Urinary bladder (tissue), 4 donors: ENCODE measurements at places on chromosomes 5 and 9.

DNA sequence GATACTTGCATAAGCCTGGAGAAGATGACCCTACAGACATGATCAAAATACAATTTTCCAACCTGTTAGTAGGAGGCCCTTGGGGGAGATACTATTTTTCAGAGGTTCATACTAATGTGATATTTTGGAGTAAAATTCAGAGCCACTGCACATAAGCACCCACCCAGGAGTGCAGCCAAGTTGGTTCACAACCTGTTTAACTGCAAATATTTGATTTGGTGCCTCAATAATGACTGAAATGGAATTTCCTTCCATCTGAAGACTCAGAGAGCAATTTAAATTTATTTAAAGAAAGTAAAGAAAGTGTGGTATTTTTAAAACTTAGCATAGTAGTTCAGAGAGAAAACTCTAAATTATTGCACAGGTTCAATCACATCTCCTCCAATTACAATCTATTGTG lies 77.5 kb upstream of the FBN2 start:
- no peak for DNase-seq

- no peak for DNase-seq
Measured at GRCh38 chr5:149439899-149440542, 60.9 kb upstream of the IL17B start.

DNA sequence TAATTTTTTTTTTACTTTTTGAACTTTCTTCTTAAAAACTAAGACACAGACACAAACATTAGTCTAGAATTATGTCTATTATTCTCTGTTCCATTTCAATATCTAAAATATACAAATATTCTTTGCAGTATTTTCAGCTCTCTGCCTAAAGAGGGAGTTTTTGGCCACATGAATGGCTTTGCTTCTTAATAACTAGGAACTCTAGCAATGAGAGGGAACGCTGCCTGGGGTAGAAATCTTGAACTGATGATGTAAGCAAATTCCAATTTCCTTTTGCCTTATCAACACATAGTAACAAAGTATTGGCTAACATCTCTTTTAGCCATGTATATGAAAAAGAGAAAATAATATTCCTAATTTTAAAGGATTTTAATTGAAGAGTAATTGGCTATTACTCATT lies 51.9 kb downstream of the SLC25A46 start:
- DNase-seq: no peak

GRCh38 chr5:137282216-137282615 lies 216.9 kb downstream of the SPOCK1 start:
- no peak for DNase-seq

GRCh38 chr5:110580625-110581024 lies 145.8 kb downstream of the TMEM232 start:
- DNase-seq: no peak

GRCh38 chr9:112852741-112853504 lies 37.8 kb downstream of the SLC46A2 start:
- DNase-seq: no peak

GRCh38 chr5:137901011-137901817 lies 12.0 kb downstream of the PKD2L2 start:
- DNase-seq: no peak

DNA sequence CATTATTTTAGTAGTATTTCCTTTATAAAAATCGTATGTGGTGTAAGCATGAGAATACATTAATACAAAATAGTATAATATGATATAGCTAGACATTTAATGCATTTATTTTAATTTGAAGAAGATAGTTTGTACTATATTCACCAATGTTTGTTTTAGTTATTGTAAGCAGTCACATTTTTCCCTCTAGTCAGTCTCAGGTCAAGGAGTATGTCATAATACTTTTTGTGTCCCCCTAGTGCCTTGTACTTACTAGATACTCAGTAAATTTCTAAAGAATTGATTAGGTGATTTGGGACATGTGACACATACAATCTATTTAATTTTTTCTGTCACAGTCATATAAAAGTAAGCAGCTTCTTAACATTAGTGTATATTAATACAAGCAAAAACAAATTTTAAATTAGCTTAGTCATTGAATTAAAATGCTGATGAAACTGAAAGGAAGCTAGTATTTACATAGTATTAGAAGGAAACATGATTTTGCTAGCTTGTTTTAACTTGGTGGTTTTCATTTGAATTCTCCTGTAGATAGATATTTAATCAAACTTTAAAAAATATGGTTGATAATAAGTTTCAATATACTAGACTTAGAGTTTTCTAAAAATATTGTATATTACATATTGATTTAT lies 242.2 kb downstream of the FER start:
- DNase-seq: no peak

DNA sequence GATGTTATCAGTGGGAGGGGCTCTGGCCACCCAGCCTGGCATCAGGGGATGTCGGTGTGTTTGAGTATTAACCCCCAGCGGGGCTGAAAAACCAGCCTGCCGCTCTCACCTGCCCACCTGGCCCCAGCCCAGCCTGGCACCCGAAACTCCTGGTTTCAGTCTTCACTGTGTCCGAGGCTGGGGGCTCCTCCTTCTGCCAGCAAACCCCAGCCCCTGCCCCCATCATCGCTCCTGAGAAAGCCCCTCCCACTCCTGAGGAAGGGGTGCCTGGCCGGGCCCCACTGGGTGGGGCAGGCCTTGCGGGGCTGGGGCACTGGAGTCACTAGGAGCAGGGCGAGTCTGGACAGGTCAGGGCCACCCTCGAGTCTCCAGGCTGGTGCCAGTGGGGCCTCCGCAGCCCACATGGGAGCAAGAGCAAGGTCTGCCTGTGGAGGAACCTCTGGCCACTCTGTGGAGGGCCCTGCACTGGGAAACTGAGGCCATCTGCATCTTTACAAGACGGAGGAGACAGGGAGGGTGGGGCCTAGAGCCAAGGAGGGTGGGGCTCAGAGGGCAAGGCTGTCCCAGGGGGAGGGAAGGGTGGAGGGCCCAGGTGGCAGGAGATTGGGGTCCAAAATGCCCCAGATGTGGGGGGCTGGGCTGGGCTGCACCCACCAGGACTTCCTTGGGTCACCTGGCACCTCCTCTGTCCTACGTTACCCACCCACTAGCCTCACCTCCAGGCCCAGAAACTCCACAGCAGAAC lies 51.5 kb upstream of the NOTCH1 start:
- DNase-seq: no peak

GRCh38 chr9:90964101-90965020 lies 162.7 kb downstream of the SYK start:
- no peak for DNase-seq

DNA sequence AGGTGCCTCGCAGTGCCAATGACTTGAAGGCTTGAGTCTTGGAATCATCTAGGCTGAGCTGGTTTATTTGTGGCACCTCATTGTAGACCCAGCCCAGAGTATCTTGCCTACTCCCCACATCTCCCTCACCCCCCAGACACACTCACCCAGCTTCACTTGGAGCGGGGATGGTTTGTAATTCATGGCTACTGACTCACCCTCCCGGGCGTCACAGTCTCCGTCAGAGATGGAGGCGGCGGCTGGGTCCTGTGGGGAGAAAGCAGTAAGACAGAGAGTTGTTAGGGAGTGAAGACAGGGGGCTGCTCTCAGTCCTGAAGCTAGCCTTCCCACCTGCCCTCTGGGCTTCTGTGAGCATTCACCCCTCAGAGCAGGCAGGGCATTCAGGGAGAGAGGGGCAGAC lies 29.0 kb upstream of the MYORG start:
- DNase-seq: no peak

DNA sequence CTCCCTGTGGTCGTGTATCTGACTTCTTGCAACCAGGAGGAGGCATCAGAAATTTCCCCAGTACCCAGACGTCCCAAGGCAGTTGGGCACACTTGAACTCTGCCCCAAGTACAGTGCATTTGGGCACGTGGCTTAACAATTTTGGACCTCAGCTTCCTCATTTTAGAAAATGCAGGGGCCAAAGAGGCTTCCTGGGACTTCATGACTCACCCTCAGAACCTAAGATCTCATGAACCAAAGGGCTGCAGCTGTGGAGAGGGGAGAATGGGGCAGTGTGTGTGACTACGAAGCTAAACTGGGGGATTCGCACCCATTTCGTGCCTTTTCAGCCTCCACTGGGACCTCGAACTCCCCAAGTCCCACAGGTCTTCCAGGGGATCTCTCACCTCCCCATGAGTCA lies 59.2 kb downstream of the SYK start:
- no peak for DNase-seq

DNA sequence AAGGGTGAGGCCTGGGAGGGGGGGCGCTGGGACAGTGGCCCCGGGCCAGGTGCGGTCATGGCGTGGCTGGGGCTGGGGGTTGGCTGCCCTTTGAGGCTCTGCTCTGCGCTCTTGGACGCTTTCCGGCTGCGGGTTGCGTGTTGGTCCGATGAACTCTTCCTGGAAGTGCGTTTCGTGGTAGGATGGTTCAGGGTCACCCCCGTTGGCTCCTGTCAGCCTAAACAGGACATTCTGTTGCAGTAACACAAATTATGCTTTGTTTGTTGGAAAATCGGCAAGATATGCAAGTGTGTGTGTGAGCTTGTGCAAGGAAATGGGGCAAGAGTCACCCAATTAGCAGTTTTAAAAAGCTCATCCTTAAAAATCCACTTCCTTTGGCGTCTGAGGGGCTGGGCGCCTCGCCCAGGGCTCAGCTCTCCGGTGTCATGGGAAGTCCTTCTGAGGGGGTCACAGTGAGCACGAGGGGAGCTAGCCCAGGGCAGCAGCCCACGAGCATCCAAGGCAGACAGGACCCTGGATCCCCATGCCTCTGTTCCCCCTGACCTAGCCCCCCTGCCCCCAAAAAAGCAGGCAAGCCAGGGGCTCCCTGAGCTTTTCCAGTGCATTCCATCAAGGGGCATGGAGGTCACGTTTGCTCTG lies 22.2 kb upstream of the RNU6ATAC start:
- no peak for DNase-seq

- no peak for DNase-seq
Measured at GRCh38 chr9:109314011-109314531, 6.8 kb downstream of the EPB41L4B start.

GRCh38 chr9:134182554-134183085 lies 18.3 kb upstream of the RNU6ATAC start:
- DNase-seq: no peak

DNA sequence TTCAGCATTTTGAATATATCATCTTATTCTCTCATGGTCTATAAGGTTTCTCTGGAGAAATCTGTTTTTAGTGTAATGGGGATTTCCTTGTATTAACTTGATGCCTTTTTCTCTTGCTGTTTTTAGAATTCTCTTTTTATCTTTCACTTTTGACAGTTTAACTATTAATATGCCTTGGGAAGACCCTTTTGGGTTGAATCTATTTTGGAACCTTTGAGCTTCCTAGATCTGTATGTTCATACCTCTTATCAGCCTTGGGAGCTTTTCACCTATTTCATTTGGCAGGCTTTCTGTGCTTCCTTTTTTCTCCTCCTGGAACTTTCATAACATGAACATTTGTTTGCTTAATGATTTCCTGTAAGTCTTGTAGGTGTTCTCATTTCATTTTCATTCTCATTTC lies 22.2 kb downstream of the RCL1 start:
- DNase-seq: no peak

- no peak for DNase-seq
Measured at GRCh38 chr5:80077051-80077714, 42.0 kb downstream of the THBS4 start.

DNA sequence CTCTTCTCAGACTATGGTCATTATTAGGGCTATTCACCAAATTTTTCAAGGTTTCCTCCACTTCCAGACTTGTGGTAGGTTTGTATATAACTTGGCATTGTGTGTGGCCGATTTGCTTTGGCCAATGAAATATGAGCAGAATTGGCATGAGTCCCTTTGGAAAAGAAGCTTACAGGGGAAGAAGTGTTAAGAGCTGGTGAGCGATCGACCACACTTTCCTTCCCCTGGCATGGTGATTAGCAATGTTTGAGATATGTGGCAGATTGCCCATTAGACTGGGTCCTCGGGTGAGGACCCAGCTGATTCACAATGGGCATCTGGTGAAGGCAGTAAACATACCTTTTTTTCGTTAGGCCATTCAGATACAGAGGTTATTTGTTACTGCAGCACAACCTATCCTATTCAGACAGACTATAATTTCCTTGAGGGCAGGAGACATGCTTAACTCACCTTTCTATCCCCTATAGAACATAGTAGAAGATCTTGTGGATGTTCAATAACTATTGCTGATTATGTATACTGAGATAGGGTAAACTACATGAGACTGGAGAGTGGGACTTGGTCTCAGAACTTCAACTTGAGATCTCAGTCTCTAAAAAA lies 62.8 kb upstream of the KLF9 start:
- DNase-seq: no peak

DNA sequence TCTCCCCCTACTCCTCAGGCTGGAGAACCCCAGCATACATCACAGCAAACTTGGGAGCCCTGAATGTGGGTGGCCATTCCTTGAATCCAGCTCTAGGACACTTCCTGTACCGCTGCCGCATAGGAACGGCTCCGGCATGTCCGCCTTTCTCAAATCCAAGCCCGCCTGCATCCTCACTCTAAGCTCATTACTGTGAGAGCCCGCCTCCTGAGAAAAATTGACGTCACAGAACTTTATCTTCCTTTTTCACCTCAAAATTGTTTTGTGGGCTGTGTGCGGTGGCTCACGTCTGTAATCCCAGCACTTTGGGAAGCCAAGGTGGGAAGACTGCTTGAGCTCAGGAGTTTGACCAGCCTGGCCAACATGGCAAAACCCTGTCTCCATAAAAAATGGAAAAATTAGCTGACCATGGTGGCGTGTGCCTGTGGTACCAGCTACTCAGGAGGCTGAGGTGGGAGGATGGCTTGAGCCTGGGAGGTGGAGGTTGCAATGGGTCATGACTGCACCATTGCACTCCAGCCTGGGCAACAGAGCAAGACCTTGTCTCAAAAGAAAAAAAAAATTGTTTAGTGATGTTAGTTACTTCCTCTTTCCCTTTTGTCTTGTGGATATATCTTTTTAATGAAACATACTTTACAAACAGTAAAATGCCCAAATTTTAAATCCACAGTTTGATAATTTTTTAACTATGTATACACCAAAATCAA lies 22.8 kb downstream of the RNF44 start:
- DNase-seq: no peak

DNA sequence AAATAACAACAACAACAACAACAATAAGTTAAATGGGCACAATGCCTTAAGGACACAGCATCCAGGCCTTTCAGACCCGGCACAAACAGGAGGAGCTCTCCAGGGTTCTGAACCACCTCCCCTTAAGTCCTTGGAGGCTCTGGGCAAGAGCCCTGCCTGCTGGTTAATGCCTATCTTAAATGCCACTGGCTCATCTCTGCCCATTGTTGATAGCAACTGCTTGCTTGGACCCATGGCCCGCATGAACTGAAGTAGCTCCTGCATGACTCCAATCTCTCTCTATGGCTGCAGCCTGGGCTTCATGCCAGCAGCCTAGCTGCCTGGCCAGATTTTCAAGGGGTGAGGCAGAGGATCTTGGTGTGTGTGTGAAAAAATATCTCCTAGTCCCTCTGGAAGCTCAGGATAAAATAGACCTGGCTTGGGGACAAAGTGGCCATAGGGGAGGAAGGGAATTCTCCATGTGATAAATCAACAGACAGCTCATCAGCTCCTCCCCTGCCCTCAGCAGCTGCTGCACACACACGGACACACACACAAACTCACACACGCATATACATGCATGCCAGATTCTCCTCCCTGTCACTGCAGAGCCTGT lies 27.4 kb downstream of the FAM219A start:
- peak; percentile 52 for DNase-seq

GRCh38 chr5:142831009-142831383 lies 60.8 kb downstream of the ARHGAP26 start:
- no peak for DNase-seq

- no peak for DNase-seq
Measured at GRCh38 chr5:111782216-111782615, 25.2 kb upstream of the NREP start.

GRCh38 chr9:91781116-91781515 lies 168.9 kb downstream of the ROR2 start:
- DNase-seq: no peak

GRCh38 chr5:80250801-80251200 lies 5.0 kb downstream of the SERINC5 start:
- no peak for DNase-seq
